GDM1 (cell line): ENCODE measurements at places on chromosomes 5 and 9.

DNA sequence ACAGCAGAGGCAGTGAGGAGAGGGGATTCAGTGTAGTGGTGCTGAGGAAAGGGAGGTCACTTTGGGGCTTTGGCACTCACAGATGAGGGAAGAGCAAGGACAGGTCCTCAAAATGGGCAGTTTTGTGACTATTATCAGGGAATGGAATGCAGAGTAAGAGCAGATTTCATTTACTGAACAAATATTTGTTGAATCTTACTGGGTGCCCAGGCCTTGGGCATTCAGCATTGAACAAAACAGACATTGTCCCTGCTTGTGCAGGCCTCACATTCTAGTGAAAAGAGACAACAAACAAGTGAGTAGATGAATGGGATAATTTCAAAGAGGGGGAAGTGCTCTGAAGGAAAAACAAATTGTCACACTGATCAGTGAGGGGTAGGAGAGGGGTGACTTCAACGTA lies 404.1 kb downstream of the DMRT2 start:
- no peak for DNase-seq

- DNase-seq, result no peak
Observed at GRCh38 chr9:71485326-71485725, 283.0 kb downstream of the CEMIP2 start.

DNA sequence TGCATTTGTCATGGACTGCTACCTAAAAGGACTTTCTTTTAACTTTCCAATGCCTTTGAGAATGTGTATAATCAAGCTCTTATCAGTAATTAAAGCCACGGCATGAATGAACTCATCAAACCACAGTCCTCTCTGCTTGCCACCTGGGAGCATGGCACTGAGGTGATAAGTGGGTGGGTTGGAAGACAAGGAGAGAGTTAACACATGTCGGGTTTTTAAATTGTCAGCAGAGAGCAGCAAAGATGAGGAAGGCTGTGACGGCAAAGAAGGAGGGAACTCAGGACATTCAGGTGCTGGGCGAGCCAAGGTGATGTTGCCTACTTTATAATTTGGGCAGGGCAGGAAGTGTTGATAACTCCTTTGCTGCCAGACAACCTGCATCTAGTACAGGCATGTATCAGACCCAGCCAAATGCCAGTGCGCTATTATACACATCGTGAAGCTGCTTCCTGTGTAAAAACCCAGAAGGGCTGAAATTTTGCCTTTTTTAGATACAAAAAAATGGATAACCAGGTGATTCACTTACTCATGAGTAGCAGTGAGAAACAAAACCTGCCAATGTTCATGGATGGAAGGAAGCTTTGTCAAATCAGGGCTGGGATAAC lies 269.1 kb downstream of the KIF4B start:
- DNase-seq, result no peak

DNA sequence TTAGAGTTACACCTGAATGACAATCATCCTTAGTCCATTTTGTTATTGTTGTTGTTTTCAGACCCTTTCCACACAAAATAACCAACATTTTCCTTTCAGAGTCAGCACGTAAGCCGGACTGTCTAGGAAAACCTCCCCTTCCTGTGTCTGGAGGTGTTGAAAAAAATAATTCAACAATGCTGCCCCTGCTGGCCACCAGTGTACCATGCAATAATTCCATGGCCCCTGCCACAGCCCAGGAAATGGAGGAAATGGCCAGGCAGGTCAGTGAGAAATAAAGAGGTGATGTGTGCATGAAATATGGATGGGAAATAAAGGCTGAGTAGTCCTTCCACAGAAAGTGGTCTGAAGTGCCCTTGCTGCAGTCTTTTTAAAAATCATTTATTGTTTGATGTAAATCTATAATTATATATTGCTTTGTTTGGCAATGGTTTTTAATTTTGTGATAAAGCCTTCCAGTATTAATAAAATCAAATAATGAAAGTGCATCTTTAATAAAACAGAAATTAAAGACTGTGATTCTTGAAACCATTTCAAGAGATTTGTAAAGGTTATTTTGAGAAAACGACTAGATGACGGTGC lies 152.8 kb upstream of the PAPPA start:
- no peak for DNase-seq
